ENCODE measurements at places on chromosomes 16 and 17. TPM values are rescaled to one million over a fixed set of nuclear protein-coding genes. Genes with fewer than 3 reads are reported as not detected.

Gene CES3
- 1.0 TPM for total RNA-seq

GRCh38 chr16:70701036-70701435 lies 15.2 kb upstream of the MTSS2 start:
- DNase-seq = no peak
- H3K27me3 ChIP-seq = no peaks in the 10 kb centered on the region
- H3K4me1 ChIP-seq = 0 out of 2 replicates have a peak, but pooled peaks cover 5% of the 10 kb centered on the region
- H3K4me3 ChIP-seq = no peak overlapping the region

DNA sequence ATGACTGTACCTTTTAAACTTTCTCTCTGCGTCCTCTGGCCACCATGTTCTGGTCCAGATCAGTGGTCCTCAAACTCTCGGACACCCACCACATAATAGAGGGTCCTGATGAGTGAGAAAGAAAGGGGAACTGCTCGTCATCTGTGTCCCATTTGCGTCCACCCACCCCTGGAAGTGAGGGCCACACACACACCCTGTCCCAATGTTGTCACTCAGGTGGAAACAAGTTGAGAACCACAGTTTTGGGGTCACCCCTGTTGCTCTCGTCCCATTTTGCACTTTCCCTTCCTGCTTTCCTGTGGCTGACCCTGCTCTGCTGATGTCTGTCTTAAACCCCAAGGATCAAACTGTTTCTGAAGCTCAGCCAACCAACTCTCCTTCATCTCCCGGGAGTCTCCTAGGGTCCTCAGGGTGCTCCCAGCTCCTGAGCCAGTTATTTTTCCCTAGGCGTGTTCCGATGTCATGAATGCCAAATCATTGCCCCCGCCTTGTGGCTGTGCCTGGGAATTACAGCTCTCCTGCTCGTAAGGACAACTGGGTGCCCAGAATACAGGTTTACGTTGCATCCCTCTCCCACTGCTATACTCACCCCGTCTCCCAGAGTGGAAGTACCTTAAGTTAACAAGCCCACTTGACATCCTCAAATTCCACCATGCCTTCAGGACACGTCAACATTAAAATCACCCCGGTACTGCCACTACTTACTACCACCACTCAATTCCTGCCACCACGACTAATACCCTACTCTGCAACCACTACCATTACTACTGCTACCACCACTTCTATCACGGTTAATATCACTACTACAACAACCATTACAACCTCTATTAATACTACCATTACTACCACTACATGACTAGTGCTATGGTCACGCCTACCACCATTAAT lies 26.0 kb upstream of the HNF1B start:
- peak; percentile 85 for DNase-seq
- no peaks in the 10 kb centered on the region for H3K4me1 ChIP-seq
- no peaks in the 10 kb centered on the region for H3K36me3 ChIP-seq
- no peak overlapping the region for H3K4me3 ChIP-seq
- H3K27me3 ChIP-seq = no peaks in the 10 kb centered on the region

Gene LHX1
- 0.58 TPM for total RNA-seq

GRCh38 chr17:8056976-8057625 lies 18.2 kb downstream of the ALOX15B start:
- no peak for DNase-seq
- peaks cover 20% of the 10 kb centered on the region for H3K4me1 ChIP-seq
- H3K4me3 ChIP-seq = no peak overlapping the region
- H3K36me3 ChIP-seq = no peaks in the 10 kb centered on the region

GRCh38 chr16:59168461-59169114 lies 434.5 kb upstream of the GOT2 start:
- H3K27me3 ChIP-seq = no peaks in the 10 kb centered on the region
- no peak overlapping the region for H3K27ac ChIP-seq
- H3K4me3 ChIP-seq = no peak overlapping the region
- no peaks in the 10 kb centered on the region for H3K36me3 ChIP-seq
- H3K4me1 ChIP-seq = peaks cover 42% of the 10 kb centered on the region

DNA sequence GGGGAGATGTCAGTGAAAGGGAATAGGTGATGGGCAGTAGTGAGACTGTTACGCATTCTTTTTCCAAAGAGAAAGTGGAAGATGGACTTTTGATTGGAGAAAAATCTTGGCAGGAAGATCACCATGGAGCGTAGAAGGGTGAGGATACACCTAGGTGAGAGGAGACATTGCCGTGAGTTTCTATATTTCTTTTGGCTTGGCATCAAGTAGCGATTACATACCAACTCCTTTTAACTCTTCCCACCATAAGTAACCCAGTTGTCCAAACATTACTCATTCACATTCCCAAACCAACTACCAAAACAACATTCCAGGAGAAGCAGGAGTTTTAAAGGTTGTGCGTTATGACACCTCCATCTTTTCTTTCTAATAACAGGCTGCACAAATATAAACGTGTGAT lies 10.7 kb upstream of the KRT28 start:
- H3K36me3 ChIP-seq = no peaks in the 10 kb centered on the region
- no peak overlapping the region for H3K27ac ChIP-seq
- peaks cover 30% of the 10 kb centered on the region for H3K27me3 ChIP-seq
- DNase-seq = no peak

Gene TBC1D28
- total RNA-seq = not detected

Gene IL17C
- 5.1 TPM for total RNA-seq

DNA sequence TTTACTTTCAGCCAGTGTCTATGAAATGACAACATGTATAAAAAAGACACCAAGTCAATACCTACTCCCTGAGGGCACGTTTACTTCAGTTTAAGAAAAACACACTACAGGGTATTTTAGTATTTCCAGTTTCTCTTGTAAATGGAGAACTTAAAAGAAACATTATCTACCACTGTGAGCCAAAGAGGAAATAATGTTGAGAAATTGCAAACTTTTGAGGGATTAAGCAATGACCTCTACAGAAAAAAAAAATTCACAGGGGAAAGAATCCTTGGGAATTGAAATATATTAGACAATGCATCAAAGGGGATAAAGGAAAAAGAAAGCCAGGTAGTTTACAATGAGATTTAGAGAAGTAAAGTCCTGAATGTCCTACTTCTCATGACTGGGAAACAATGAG lies 126.0 kb downstream of the KCNJ2 start:
- H3K27me3 ChIP-seq = no peaks in the 10 kb centered on the region
- no peaks in the 10 kb centered on the region for H3K36me3 ChIP-seq
- DNase-seq = no peak
- no peak overlapping the region for H3K4me3 ChIP-seq
- peaks cover 7% of the 10 kb centered on the region for H3K4me1 ChIP-seq

DNA sequence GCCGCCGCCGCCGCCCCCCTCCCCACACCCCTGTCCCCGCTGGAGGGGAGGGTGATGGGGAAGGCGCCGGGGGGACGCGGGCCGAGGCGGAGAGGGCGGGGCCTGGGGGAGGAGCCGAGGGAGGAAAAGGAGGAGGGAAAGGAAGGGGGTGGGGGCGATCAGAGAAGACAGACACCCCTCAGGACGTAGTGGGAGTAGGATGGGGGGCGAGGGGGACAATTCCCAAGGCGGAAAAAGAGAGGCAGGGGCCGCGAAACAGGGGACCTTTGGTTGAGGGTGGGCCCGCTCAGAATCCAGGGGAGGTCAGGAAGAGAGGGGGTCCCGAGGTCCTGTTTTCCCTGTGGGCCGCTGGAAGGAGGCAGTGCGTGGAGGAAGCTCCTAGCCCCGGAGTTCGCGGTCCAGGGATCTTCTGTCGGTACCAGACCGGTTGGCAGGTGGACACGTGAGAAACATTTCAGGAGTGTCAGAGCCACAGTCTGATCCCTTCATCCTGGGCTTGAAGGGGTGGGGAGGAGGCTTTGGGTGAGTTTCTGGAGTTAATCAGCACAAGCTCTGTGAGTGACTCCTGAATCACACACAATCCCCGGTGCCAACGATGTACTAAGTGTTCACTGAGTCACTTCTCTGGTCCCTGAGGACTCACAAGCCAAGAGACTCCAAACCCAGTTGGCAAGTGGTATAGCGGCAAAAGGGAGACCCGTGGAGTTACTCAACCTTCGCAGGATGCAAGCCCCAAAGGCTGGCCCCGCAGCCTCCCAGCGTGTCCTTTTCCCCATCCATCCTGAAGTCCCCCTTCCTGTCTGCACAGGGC lies at the start of gene XYLT1:
Gene XYLT1 (minus strand): TSS at position 53 of the 811 bp plus-strand sequence. CDS start 164 bp downstream, outside the sequence.
- H3K36me3 ChIP-seq = no peaks in the 10 kb centered on the region
- H3K4me1 ChIP-seq = peaks cover 41% of the 10 kb centered on the region
- peaks cover 28% of the 10 kb centered on the region for H3K27me3 ChIP-seq
- H3K4me3 ChIP-seq = peak within 1 kb of the TSS; percentile 83
- no peak within 1 kb of the TSS for H3K27ac ChIP-seq

GRCh38 chr17:79651266-79651665 lies 40.4 kb upstream of the RBFOX3 start:
- no peak overlapping the region for H3K27ac ChIP-seq
- no peak overlapping the region for H3K4me3 ChIP-seq
- H3K27me3 ChIP-seq = no peaks in the 10 kb centered on the region
- H3K4me1 ChIP-seq = no peaks in the 10 kb centered on the region
- no peak for DNase-seq

GRCh38 chr17:20074489-20074888 lies 65.3 kb downstream of the SPECC1 start:
- H3K36me3 ChIP-seq = no peaks in the 10 kb centered on the region
- no peaks in the 10 kb centered on the region for H3K27me3 ChIP-seq
- no peak overlapping the region for H3K27ac ChIP-seq
- no peak overlapping the region for H3K4me3 ChIP-seq
- peaks cover 7% of the 10 kb centered on the region for H3K4me1 ChIP-seq
- DNase-seq = no peak

Gene KCNH4
- total RNA-seq = 0.08 TPM

Gene HSF4
- not detected for total RNA-seq

GRCh38 chr17:69857412-69857835 lies 217.6 kb upstream of the KCNJ16 start:
- no peaks in the 10 kb centered on the region for H3K4me1 ChIP-seq
- H3K27me3 ChIP-seq = no peaks in the 10 kb centered on the region
- no peak for DNase-seq

Gene SDF2
- 32.5 TPM for total RNA-seq

Gene PLEKHM1
- 17.9 TPM for total RNA-seq

Gene TNFSF12
- total RNA-seq = 1.6 TPM

DNA sequence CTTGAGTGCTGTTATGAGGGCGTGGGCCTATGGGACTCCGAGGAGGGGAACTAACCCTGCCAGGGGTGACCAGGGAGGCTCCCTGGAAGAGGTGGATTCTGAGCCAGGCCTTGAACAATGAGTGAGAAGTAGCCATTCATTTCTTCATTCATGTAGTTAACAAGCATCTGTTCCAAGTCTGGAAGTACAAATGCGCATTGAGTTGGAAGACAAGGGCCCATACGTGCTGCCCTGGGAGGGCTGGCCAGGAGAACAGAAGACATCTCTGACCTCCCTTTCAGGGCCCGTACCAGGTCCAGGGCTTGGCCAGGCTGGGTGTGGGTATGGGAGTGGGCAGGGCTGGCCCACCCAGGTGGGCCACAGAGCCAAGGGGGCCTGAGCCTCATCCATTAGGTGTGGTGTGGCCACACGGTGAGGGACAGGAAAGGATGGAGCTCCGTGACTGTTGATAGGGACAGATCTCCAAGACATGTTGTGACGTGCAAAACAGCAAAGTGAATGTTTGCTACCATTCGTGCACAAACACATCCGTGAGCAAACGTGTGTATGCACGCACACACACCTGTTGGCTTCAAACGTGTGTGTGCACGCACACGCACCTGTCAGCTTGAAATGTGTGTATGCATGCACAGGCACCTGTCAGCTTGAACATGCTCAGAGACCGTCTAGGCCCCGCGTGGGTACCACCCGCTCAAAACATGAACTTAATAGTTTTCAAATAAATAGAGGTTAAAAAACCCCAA lies 46.8 kb downstream of the ZDHHC7 start:
- H3K36me3 ChIP-seq = no peaks in the 10 kb centered on the region
- H3K27me3 ChIP-seq = no peaks in the 10 kb centered on the region
- H3K4me3 ChIP-seq = no peak overlapping the region
- no peak for DNase-seq

GRCh38 chr17:78819806-78820792 lies 20.5 kb downstream of the USP36 start:
- H3K27me3 ChIP-seq = no peaks in the 10 kb centered on the region
- H3K4me1 ChIP-seq = no peaks in the 10 kb centered on the region
- no peak overlapping the region for H3K27ac ChIP-seq
- peaks cover 52% of the 10 kb centered on the region for H3K36me3 ChIP-seq
- no peak for DNase-seq

GRCh38 chr16:82011199-82011641 lies at the start of gene SDR42E1:
Gene SDR42E1, minus strand, starts transcription at chr16:82011470. Its CDS starts 10,612 bp downstream, at chr16:82000858.
- H3K27me3 ChIP-seq = no peaks in the 10 kb centered on the region
- no peaks in the 10 kb centered on the region for H3K36me3 ChIP-seq
- no peaks in the 10 kb centered on the region for H3K4me1 ChIP-seq

Gene C16orf86
- 0.87 TPM for total RNA-seq

GRCh38 chr17:8806926-8807550 lies 7.9 kb upstream of the MFSD6L start:
- H3K4me3 ChIP-seq = no peak overlapping the region
- no peaks in the 10 kb centered on the region for H3K36me3 ChIP-seq
- no peaks in the 10 kb centered on the region for H3K4me1 ChIP-seq
- DNase-seq = no peak

DNA sequence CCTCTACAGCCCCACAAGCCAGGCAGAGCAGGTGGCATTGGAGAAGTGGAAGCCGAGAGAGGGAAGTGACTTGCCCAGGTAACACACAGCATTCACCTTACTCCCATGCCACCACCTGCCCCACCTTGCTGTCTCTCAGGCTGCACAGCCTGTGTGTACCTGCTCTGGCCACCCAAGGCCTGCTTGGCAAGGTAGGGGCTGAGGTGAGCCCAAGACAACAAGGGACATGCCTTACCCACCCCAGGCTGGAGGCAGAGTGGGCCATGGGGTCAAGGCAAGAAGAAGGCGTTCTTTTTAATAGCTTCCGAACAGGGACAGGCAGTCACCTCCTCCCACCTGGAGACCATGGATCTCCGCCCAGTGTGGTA lies 40.1 kb downstream of the IRX3 start:
- no peaks in the 10 kb centered on the region for H3K36me3 ChIP-seq
- no peaks in the 10 kb centered on the region for H3K4me1 ChIP-seq
- DNase-seq = no peak

DNA sequence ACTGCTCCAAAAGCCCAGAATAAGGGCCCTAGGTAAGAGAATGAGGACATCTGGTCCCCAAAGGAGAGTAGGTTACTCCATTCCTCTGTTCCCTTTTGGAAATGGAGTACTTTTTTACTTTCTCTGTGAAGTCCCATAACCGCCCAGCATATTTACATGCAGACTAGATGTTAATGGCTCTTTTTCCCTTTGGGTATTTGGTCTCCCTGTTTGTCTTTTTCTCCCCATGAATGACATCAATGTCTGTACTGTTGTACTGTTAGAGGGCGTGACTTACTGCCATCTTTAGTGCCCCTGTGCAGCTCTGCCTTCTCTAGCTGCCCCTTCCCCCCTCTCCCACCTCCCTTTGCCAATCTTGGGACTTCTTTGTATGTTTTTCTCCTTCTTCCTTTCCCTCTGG lies 19.0 kb downstream of the GPR179 start:
- H3K27me3 ChIP-seq = no peaks in the 10 kb centered on the region
- no peak for DNase-seq
- peak overlapping the region; percentile 95 for H3K27ac ChIP-seq
- H3K4me3 ChIP-seq = no peak overlapping the region

DNA sequence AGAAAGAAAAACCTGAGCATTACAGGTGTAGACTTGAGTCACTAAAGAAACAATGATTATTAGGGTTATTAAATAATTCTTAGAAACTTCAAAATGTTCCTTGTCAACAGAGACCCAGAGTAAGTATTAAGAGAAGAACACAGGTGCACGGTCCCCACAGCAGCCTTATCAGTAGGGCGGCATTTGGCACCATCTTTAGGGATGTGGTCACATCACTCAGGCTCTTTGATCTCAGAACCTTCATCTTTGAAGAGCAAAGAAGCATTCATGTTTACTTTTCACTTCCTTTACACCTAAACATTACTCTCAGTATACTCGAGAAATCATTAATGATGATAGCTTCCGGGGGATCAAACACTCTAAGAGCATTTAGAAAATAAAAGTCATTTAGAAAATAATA lies 928.7 kb downstream of the KCNJ2 start:
- no peaks in the 10 kb centered on the region for H3K36me3 ChIP-seq
- no peaks in the 10 kb centered on the region for H3K27me3 ChIP-seq
- H3K4me1 ChIP-seq = no peaks in the 10 kb centered on the region

Measured in GM23338 (cell line).